ENCODE measurements at places on chromosomes 6 and 20. TPM values are rescaled to one million over a fixed set of nuclear protein-coding genes. Genes with fewer than 3 reads are reported as not detected.

The CYP39A1 gene
- total RNA-seq: not detected

The CALHM4 gene
- not detected for total RNA-seq

The C20orf202 gene
- not detected for total RNA-seq

The MTHFD1L gene
- 41.4 TPM for total RNA-seq

The RAET1L gene
- not detected for total RNA-seq

The GPANK1 gene
- total RNA-seq: 29.1 TPM

The C6orf15 gene
- total RNA-seq: not detected

The JPH2 gene
- total RNA-seq: not detected

The HAO1 gene
- not detected for total RNA-seq

The VSTM2L gene
- total RNA-seq: not detected

The OR2B3 gene
- total RNA-seq: not detected

The CHRNA4 gene
- not detected for total RNA-seq

The RRBP1 gene
- 53.4 TPM for total RNA-seq

The STAU1 gene
- total RNA-seq: 46.7 TPM

The SAMD5 gene
- not detected for total RNA-seq

The SLC17A1 gene
- total RNA-seq: not detected

The NR2E1 gene
- total RNA-seq: not detected

The PAX1 gene
- total RNA-seq: not detected

The WFDC5 gene
- not detected for total RNA-seq

The ESR1 gene
- total RNA-seq: 7.6 TPM

The KCNQ2 gene
- total RNA-seq: not detected

The ARMH2 gene
- total RNA-seq: 2.4 TPM

The TMEM217 gene
- 3.9 TPM for total RNA-seq

The EBF4 gene
- 0.36 TPM for total RNA-seq

The TMC2 gene
- total RNA-seq: not detected

The OOEP gene
- total RNA-seq: not detected

The SLC22A7 gene
- total RNA-seq: not detected

The ANGPT4 gene
- not detected for total RNA-seq

The VGLL2 gene
- total RNA-seq: not detected

The GSTA2 gene
- total RNA-seq: not detected

The SLC22A1 gene
- 0.60 TPM for total RNA-seq

The MLN gene
- not detected for total RNA-seq

The TFAP2A gene
- total RNA-seq: not detected

The EPPIN gene
- total RNA-seq: not detected

The GABRR1 gene
- not detected for total RNA-seq

The C20orf141 gene
- total RNA-seq: not detected

The PRSS35 gene
- total RNA-seq: not detected

All from activated naive CD4-positive, alpha-beta T cell treated with anti-CD3 and anti-CD28 coated beads, Interleukin-2, amount 10 ng/mL, durations not matched to agents 5 hours and 36 hours (primary cell).